ENCODE measurements at places on chromosomes 2 and 18.
A peak's percentile ranks its signal among the peaks of the same experiment; 100 is the strongest.

DNA sequence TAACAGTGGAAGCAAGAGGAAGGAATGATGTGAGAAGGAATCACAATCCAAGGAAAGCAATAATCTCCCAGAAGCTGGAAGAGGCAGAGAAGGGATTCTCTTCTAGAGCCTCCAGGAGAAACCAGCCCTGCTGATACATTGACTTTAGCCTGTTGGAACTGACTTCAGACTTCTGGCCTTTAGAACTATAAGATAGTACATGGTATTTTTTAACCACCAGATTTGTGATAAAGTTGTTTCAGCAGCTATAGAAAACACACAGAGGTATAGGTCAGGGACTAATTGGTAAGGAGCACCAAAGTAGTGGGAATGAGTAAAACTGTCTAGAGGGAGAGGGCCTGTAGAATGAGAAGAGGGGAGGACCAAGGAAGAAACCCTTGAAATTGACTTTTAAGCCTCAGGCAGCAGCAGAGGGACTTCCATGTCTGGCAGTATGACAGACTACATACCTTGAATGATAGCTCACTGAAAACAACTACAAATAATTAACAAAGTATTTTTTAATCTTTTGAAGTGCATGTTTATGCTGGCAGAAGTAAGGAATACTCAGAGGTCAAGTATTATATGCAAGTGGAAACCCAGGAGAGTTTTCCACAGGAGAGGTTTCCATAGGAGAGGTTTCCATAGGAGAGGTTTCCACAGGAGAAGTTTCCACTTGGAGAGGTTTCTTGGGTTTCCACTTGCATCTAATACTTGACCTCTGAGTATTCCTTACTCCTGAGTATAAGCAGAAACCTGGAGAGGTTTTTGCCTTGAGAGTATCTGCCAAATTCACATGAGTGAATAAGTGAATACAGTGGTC is 33.8 kb upstream of the TMEM17 start:
- no peak for DNase-seq

DNA sequence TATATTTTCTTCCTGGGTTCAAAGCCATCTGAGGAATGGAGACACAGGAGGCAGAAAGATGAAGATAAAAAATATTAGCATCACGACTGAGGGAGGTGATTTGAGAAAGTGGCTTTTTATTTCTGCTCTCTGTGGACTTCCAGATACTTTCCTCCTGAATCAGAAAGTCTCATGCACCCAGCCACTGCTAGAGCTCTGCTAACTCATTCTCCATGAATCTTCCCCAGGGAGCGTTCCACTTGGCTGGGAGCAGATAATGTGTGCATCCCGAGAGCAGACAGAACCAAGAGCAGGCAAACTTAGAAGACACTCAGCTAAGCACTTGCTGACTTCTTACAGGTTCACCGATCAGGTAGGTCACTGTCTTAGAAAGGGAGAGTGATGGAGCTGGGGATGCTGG is 264.1 kb upstream of the THUMPD2 start:
- no peak for DNase-seq

DNA sequence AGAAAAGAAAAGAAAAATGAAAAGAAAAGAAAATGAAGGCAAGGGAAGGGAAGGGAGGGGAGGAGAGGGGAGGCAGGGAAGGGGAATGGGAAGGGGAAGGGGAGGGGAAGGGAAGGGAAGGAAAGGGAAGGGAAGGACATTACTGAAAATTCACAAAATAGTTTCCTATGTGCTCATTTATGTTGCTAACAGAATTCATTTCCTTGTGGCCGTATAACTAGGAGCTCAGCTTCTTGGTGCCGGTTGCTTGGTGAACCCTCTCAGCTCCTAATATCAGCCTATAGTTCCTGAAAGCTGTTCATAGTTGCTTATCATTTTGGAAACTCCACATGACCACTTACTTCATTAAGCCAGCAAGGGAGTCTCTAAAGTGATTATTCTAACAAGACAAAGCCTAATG is 379.8 kb upstream of the TMEFF2 start:
- DNase-seq: no peak

GRCh38 chr18:35933982-35934381 is 38.5 kb upstream of the RMP24 start:
- DNase-seq: no peak

DNA sequence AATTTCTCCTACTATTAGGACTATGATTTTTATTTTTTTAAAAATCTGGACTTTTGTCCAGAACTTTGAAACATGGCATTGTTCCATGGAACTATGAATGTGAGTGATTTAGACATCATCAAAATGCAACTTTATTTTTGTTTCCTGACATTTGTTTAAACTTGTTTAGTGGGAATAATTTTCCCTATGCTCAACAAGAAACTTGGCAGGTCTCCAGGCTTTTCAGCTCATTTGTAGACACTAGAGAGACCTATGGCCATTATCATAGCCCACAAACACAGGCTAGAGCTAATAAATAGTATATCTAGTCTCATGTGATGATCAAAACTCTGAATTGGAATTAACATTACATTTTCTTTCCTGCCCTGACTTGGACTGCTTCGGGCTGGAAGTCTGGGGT is 145.1 kb upstream of the CELF4 start:
- no peak for DNase-seq

- no peak for DNase-seq
Observed at GRCh38 chr2:109447251-109447661, 166.5 kb downstream of the SEPTIN10 start.

- DNase-seq: no peak
Observed at GRCh38 chr18:80046011-80046410, 11.8 kb downstream of the RBFA start.

- DNase-seq: no peak
Observed at GRCh38 chr2:10132996-10133647, 10.6 kb downstream of the RRM2 start.

- DNase-seq: no peak
Observed at GRCh38 chr2:199760574-199760973, 90.4 kb downstream of the FTCDNL1 start.

DNA sequence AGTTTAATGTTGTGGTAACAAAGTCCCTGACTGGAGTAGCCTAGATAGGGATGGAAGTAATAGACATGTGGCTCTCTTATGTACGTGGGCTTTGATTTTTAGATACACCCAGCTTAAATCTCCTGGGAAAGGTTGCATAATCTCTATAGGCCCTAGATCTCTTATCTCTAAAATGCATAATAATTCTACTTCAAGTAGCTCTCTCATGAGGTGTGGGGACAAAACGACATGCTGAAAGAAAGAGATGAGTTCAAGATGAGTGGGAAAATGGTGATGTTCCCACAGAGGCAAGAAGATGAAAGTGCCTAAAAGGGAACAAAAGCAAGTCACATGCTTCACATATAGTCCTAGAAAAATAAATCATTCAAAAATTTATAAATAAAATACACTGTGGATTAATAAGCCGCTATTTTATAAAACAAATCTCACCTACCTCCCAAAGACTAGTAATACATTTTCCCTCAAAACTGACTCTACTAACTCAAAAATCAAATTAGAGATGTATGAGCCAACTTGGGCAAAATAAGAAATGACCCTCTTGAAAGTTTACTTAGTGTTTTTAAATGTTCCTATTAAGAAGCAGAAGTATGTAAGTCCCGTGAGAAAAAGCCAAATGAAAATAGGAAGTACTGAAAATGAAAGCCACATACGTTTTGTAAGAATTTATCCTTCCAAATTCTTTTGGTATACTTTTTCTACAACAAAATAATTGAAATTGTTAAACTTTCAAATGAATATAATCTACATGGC is 148.2 kb upstream of the ITGA4 start:
- no peak for DNase-seq

DNA sequence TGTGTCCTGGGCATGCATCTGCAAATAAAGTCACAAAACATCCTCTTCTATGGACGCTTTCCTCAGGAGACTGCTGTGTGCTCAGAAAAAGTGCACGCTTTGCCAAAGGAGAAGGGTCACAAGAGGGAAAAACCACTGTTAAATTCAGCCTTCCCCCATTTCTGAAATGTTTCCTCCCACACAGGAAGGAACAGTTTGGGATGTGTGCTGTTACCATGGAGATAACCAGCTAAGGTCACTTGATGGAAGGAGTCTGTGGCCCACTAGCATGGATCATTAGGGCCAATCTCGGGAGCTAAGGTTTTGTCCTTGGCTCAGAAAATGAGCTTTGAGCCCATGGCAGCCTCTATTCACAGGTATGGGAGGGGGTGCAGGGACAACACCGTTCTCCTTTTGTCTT is 5.6 kb downstream of the KCNE4 start:
- DNase-seq: no peak

DNA sequence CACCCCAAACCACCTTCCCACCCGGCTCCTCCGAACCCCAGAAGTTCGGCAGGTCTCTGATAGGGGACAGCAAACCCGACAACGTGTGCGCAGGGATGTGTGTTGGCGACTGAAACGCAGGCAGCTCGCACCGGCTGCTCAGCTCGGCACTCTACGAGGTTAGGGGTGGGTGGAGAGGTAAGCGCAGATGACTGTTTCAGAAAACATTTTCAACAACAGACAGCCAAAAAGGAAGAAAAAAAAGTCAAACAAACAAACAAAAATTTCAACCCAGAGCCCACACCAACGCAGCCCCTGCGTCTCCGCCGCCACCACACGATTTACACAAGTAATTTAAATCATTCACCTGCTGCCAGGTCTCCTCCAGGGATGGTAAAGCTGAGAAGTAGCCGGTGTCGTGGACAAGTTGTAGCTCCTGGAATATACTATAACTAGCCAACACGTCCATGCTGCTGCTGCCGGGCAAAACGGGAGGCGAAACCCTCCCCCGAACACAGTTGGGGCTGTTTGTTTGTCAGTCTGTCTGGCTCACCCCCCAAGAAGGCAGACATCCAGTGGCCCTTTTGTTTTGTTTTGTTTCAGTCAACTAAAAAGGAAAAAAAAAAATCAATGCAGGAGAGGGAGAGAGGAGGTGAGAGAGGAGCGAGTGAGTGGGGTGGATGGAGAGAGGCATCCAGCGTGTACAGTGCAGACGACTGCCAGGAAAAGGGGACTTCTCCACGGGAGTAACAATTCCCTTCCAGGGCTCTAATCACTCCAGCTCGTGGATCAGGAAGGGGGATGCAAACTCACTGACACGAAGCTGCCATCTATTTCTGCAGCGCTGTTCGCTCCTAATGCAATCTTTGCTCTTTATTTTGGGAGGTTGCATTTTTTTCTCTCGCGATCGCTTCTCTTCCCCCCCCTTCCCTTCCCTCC is at the start of gene KLF7:
Gene KLF7 (minus strand): TSS at position 828 of the 918 bp plus-strand sequence. CDS start 380 bp downstream, at position 448.
- DNase-seq: peak; percentile 69

DNA sequence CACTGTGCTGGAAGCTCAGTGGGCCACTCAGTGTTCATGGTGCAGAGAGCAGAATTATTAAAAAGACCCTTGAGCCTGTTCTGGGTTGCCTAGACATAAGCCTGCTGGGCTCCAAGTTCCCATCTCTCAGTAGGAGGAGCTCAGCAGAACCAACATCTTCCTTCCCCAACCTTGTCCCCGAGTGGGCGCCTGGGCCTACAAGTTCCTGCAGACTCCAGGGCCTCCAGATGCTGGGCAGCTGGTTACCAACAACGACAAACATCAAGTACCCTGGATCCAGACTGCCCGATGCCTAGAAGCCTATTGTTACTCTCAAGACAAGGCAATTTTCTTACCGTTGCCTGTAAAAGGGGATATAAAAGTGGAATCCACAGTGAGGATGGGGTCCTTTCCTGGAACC is 214.2 kb downstream of the HAUS1 start:
- no peak for DNase-seq

DNA sequence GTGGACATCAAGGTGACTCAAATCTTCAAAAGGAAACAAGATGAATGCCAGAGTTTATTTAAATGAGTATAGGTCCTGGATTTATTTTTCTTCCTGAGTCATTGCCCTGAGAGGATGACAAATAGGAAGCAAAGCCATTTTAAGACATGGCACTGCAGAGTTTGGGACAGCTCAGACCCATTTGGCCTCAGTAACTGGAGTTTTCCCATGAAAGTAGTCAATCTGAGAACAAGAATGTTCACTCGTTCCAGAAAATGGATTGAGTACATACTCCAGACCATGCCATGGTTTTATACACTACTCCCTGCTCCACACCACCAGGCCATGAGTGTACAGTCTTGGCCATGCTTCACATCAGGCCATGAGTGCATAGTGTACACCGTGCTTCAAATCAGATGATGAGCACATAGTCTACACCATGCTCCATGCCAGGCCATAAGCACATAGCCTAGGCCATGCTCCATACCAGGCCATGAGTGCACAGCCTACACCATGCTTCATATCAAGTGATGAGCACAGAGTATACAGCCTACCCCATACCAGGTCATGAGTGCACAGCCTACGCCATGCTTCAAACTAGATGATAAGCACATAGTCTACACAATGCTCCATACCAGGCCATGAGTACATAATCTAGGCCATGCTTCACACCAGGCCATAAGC is 202.4 kb downstream of the FBXO15 start:
- DNase-seq: no peak

- DNase-seq: no peak
Observed at GRCh38 chr2:66509326-66509811, 74.4 kb downstream of the MEIS1 start.

DNA sequence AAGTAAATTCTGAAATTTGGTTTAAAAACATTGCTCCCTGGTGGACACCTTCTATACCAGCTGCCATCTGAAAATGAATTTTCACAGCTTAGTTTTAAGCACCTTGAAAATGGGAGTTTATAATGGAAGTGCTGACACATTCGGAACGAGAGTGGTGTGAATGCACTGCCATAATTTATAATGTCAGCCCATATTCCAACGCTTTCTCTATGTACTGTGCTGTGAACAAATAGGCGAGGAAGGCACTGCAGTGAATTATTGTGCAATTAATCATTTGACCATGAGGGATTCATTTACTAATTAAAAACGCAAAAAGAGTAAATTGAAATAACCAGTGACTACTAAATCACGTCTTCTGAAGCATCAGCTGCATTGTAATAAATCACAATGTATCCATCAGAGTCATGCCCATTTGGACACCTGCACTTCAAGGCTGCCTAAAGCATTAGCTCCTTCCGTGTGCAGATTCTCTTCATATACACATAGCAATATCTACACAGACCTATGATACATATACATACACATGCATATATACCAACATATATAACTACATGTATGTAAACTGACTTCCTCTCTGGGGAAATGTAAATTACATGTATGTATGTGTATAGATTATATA is 699.8 kb downstream of the GALR1 start:
- DNase-seq: peak; percentile 8

DNA sequence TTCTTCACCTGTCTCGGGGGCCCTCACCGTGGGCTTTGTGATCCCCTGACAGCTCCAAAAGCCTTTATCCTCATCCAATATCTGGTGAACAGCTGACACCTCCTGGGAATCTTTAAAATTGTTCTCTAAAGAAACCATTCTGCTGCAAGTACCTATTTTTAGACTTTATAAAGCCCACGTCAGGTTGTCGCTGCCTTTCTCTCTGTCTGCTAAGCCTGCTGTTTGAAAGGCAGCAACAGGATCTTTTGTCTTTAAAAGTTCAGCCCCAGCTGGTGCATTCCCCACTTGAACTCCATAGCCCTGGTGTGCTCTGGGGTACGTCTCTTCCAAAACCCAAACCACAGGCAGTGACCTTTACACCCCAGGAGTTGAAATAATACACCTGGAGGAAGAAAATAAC is 145.0 kb downstream of the NEDD4L start:
- DNase-seq: no peak

- DNase-seq: no peak
Observed at GRCh38 chr2:118084491-118085089, 3.7 kb upstream of the INSIG2 start.

GRCh38 chr2:151395509-151396374 is 14.0 kb upstream of the RIF1 start:
- DNase-seq: no peak
